ENCODE measurements at places on chromosomes 13 and 19.

DNA sequence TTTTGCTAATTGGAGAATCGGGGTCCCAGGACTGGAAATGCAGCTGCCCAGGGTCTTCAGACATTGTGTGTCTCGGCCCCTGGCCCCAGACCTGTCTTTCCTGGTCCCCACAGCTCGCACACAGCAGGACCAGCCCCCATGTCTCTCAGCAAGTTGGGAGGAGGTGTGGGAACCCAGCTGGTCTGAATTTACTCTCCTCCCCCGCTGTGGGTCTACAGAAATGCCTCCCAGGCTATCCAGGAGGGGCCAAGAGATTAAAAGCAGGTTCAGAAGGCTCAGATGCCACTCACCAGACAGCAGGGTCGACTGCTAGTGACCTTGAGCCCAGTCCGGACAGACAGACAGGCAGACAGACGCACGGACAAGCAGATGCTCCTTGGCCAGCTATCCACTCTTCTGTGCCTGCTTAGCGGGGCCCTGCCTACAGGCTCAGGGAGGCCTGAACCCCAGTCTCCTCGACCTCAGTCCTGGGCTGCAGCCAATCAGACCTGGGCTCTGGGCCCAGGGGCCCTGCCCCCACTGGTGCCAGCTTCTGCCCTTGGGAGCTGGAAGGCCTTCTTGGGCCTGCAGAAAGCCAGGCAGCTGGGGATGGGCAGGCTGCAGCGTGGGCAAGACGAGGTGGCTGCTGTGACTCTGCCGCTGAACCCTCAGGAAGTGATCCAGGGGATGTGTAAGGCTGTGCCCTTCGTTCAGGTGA is at the start of gene DAND5:
Gene DAND5, plus strand, starts transcription at position 285 of the 697 bp plus-strand sequence. Its CDS starts 85 bp downstream, at position 370.
- no peak for DNase-seq

DNA sequence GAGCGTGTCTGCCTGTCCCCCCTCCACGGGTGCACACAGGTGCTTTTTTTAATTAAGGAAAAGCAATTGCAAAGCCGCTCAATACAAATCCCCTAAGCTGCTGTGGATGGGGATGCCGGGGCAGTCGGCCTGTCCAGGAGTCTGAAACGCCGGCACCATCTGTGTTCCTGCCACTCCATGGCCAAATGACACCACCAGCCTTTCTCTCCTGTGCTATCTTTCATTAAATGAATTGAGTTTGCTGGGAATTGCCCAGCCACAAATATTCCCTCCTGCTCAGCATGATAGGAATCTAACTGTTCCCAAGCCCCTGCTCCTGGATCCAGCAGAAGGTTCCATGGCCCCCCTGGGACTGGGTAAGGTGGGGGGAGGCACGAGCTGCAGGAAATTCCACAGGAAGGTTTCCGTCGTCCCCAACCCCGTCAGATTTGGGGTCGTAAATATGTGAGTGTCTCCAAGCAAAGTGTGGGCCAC is 139.2 kb downstream of the KDM4B start:
- DNase-seq: no peak

DNA sequence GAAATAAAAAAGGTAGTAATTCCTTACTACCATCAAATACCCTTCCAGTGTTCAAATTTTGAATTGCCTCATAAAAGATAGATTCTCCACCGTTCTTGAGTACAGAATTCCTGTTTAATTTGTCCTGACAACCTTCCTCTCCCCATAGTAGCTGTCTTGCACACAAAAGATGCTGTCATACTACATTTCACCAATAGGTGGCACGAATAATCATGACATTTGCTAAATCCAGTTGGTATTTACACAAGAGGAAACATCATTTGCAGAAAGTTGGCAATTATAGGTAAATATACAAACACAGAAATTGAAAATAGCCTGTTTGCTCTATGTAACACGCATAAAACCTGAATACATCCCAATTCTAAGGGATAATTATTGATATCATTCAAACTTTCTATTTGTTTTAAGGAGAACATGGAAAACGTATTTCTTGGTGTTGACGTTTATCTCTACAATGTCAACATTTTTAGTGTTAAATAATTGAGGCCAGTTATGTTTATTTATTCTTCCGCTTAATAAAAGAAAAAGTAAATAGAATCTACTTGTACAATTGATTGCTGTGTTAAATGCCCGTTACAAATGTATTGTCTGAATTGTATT is 58.3 kb upstream of the CLDN10 start:
- DNase-seq: peak; percentile 60

GRCh38 chr19:23521471-23521870 is 126.2 kb upstream of the ZNF91 start:
- DNase-seq: no peak

DNA sequence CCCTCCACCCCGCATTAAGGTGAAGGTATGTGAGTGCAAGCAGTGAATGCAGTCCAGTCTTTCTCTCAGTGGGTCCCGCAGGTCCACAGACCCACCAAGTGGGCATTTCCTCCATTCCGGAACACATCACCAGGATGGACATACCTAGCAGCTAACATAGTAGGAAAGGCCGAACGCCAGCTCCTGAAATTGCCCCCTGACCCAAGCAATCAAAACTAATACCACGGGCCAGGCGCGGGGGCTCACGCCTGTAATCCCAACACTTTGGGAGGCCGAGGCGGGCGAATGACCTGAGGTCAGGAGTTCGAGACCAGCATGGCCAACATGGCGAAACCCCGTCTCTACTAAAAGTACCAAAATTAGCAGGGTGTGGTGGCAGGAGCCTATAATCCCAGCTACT is 71.7 kb upstream of the VSTM2B start:
- no peak for DNase-seq

GRCh38 chr13:74388626-74389025 is 254.4 kb upstream of the KLF12 start:
- no peak for DNase-seq

Measured in renal pelvis (tissue), 12 donors.